ENCODE measurements at places on chromosomes 7 and 10.
A peak's percentile ranks its signal among the peaks of the same experiment; 100 is the strongest.

GRCh38 chr7:27154901-27155815, 1.3 kb downstream of the HOXA7 start:
- no peak for DNase-seq

- peak; percentile 80 for DNase-seq
Observed at GRCh38 chr10:88386821-88387773, 196.0 kb downstream of the RNLS start.

DNA sequence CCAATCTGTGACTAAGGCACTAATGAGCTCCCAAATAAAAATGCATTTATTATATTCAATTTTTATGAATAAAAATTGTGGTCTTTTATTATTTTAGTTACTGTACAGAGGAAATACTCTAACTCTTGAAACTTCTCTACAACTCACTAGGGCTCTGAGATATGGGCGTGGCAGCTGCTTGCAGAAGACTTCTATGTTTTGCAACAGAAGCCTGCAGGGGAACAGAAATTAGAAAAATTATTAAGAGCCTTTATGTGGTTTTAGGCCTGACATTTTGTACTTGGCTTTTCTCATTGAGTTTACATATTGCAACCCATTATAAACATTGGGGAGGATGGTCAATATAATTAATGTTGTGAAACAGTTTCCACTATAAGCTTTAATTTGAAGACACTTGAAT, 581.4 kb downstream of the TNS3 start:
- no peak for DNase-seq

DNA sequence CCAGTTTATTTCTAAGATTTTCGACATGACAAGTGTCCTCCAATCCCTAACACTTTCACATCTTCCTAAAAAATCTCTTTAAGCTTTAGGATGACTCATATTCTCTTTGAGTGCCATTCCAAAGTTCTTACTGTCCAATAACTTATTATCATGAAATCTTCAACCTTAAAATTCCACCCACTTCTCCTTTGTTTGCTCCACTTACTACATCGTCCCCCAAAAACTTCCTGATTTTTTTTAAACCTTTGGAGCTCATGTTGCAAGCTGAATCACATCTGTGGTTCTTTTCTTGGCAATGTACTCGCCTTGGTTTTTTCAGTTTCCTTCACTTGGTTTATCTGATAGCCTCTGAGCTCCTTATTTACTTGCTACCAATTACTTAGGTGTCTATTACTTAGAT, 39.2 kb upstream of the JCAD start:
- DNase-seq, result no peak

GRCh38 chr10:26044141-26044749, 110.2 kb downstream of the MYO3A start:
- no peak for DNase-seq

GRCh38 chr7:15889507-15889906, 203.0 kb upstream of the MEOX2 start:
- no peak for DNase-seq

- DNase-seq, result no peak
Observed at GRCh38 chr10:119441921-119442757, 100.4 kb downstream of the RGS10 start.

GRCh38 chr10:12699781-12700556, 301.5 kb downstream of the CCDC3 start:
- no peak for DNase-seq

- DNase-seq, result no peak
Observed at GRCh38 chr7:84924353-84924752, 262.5 kb downstream of the SEMA3D start.

- DNase-seq, result no peak
Observed at GRCh38 chr10:131943021-131943814, 38.5 kb downstream of the BNIP3 start.

- DNase-seq, result no peak
Observed at GRCh38 chr7:30703756-30704155, 21.5 kb upstream of the CRHR2 start.

- DNase-seq, result no peak
Observed at GRCh38 chr7:43318188-43318770, 205.8 kb downstream of the HECW1 start.

- no peak for DNase-seq
Observed at GRCh38 chr7:73340514-73340913, 12.6 kb downstream of the FKBP6 start.

GRCh38 chr10:97713826-97714400, 383 bp downstream of the MARVELD1 start:
- DNase-seq, result peak; percentile 63

- DNase-seq, result no peak
Observed at GRCh38 chr10:17685233-17685840, 41.4 kb downstream of the STAM start.

- DNase-seq, result no peak
Observed at GRCh38 chr7:9407816-9408215, 974.4 kb downstream of the NXPH1 start.

GRCh38 chr7:98795741-98796493, 73.9 kb downstream of the TMEM130 start:
- DNase-seq, result no peak

DNA sequence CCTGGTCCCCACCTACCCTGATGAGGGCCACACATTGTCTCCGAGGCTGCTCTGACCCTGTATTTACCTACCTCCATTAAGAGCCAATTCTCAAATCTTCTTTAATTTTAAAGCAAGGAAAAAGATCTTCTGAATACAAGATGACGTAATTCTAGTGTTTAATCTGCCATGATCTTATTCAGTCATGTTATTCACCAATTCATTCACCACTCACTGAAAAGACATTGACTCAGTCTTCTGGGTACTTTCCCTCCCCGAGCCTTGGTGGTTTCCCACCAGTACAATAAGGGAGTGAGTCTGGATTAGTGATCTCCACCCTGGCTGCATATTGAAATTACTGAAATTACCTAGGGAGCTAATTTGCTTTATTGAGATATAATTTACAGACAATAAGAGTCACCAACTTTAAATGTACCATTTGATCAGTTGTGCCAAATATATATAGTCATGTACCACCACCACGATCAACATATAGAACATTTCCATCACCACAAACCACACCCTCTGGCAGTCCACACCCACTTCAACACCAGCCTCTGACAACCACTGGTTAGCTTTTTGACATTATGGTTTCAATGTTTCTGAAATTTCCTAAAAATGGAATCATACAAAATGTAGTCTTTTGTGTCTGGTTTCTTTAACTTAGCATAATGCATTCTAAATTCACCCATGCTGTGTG, 117.5 kb upstream of the UNC5B start:
- DNase-seq, result no peak

- no peak for DNase-seq
Observed at GRCh38 chr7:158685693-158686092, 18.9 kb downstream of the NCAPG2 start.

GRCh38 chr7:91568138-91568537, 303.9 kb downstream of the FZD1 start:
- DNase-seq, result no peak

GRCh38 chr10:120555842-120556532, 99.0 kb downstream of the PLPP4 start:
- no peak for DNase-seq

DNA sequence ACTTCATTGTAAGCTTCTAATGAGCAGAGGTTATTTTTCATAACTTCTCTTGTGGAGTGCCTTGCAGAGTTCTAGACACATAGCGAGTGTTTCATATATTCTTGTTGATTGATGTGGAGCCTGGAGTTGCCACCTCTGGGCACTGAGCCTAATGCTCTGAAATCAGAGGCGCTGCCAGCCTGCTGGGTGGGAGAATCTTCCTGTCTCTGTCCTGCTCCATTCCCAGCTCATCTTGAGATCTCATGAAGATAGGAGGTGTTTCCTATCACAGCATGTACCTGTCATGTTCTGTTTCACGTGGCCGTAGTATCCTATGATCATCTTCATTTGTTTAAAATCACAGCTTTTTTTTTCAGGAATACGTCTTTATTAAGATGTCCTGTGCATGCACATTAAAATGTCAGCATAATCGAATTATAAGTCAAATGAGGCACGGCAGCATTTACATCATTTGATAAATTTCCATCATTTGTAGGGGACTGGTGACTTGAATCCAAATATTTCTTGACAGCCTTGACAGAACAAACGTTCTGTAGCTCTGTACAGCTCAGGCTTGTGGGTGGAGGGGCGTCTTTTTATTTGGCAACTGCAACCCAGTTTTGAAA, 393.0 kb downstream of the PHTF2 start:
- DNase-seq, result no peak

- peak; percentile 20 for DNase-seq
Observed at GRCh38 chr10:106436123-106436715, 728.3 kb downstream of the SORCS1 start.

- no peak for DNase-seq
Observed at GRCh38 chr7:38330861-38331621, 57.6 kb upstream of the TARP start.

DNA sequence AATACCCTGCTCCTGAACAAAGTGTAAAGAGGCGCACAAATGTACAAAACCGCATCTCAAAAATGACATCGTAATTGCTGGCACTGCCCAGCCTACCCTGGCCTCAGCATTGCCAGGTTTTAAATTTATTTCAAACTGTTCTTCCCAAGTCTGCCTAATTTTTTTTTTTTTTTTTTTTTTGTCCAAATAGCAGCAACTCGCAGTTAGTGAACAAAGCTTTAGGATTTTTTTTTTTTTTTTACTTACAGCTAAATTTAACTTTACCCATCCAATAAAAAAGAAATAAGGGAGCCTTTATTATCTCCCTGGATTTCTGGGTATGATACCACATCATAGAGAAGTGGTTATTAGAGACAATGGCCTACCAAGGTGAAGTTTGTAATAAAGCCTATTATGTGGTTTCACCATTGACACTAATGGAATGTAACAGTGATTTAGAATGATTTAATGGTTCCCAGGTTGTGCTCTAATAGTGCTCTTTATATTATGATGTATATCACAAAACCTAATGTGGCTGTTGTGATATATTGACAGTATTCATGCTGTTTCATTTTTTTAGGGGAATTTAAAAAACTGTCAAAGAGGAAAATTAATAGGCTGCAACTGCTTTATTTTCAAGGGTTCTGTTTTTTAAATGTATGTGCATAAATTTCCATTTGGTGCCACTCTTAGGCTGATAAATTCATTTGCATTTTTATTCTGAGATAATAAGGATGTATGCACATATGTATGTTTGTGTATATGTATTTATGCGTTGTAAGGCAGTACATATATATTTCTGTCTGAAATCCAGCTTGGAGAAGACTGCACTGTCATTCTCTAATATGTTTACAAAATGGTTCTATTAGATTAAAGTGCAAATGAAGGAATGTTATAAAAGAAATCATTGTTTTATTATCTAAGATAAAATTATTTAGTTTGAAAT, 309.0 kb downstream of the TFEC start:
- DNase-seq, result no peak

- peak; percentile 87 for DNase-seq
Observed at GRCh38 chr10:86366033-86366901, at the start of gene GRID1. Gene GRID1 (minus strand): TSS chr10:86366795.

DNA sequence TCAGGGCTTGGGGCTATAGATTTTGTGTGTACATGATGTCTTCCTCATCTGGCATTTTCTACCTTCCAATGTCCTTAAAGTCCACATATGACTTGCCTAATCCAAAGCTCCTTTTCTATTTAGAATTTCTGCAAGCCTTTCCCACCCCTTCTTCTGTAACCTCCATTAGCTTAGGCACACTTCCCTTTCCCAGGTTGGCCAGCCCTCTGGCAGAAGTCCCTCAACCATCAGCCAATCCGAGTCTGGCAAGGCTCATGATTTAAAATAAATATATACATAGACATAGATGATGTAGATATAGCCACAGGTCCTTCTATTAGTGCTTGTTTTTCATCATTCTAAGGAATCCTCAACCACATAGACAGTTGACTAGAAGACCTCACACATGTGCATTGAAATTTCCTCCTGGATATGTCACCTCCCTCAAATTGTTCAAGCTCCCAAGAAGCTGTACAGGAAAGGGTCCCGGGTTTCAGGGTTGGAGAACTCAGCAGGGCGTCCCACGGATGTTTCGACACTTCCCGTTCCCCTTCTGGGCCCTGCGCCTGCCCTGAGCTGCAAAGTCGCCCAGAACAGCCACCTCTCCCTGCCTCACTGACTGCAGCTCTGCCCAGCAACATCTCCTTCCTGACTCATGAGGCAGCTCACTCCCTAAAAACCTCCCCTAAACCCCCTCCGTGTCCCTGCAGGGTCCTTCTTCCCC, 20.4 kb upstream of the PIK3AP1 start:
- DNase-seq, result no peak

DNA sequence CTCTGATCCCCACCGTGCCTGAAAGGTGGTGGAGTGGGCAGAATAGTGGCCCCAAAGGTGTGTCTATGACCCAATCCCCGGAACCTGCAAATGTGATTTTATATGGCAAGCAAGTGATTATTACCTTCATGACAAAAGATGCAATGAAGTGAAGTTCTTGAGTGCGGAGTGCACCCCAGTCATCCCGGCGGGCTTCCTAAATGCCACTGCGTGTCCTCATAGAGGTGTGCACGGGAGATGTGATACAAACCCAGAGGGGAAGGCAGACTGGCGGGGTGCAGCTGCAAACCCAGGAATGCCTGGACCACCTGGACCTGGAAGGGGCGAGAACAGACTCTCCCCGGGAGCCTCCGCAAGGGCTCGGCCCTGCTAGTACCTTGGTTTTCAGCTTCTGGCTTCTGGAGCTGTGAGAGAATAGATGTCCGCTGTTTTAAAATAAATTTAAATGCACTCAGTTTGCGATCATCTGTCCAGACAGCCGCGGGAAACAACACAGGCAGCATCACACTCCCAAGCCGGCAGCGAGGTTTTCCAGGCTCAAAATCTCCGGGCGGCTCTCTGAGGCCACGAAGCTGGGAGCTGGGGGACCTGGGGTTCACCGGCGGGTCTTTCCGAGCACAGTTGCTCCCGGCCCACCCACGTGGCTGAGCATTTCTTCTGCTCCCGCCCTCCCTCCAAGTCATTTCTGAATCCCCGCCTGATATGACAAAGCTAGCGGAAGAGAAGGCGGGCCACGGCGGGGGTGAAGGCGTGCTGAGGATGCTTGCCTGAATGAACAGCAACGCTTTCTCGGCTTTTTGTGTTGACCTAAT, 50.4 kb upstream of the EBF3 start:
- DNase-seq, result no peak

- DNase-seq, result no peak
Observed at GRCh38 chr7:25148772-25149575, 23.9 kb upstream of the CYCS start.

GRCh38 chr7:149729983-149730801, 43.2 kb downstream of the ZNF467 start:
- DNase-seq, result no peak

- DNase-seq, result no peak
Observed at GRCh38 chr7:102875700-102876295, 37.0 kb upstream of the LRRC17 start.

DNA sequence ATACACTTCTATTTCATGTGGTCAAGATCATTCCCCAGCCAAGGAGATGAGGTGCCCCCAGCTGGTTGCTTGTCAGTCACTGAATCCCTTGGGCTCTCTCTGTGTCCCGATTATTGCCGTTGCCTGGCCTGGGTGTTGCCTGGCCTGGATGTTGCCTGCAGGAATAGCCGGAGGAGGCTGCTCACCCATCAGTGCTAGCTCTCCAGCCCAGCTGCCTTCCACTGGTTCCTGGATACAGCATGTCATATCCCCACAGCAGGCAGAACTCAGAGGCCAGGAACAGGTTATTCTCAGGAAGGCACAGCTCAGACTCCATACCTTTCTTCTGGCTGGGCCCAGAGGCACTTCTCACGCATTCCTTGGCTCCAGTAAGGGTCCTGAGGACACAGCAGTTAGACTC, 542.1 kb upstream of the MGMT start:
- DNase-seq, result no peak

- DNase-seq, result no peak
Observed at GRCh38 chr10:95350219-95350829, 59.5 kb upstream of the PDLIM1 start.
